Activated CD4-positive, alpha-beta memory T cell treated with anti-CD3 and anti-CD28 coated beads for 36 hours (primary cell): ENCODE measurements at places on chromosomes 4 and X. TPM values are rescaled to one million over a fixed set of nuclear protein-coding genes. Genes with fewer than 3 reads are reported as not detected.

The MOB1B gene
- total RNA-seq, result 18.6 TPM

GRCh38 chrX:38142610-38143009, 78.1 kb downstream of the SRPX start:
- no peak for DNase-seq

The PROM1 gene
- total RNA-seq, result not detected

GRCh38 chrX:38561126-38561868, at the start of gene TSPAN7:
Gene TSPAN7, plus strand, starts transcription at chrX:38561542. Its CDS starts 5 bp downstream, at chrX:38561547.
- DNase-seq, result peak; percentile 84

- no peak for DNase-seq
Observed at GRCh38 chr4:68907245-68907644, 44.4 kb downstream of the UGT2A3 start.

The F9 gene
- not detected for total RNA-seq

DNA sequence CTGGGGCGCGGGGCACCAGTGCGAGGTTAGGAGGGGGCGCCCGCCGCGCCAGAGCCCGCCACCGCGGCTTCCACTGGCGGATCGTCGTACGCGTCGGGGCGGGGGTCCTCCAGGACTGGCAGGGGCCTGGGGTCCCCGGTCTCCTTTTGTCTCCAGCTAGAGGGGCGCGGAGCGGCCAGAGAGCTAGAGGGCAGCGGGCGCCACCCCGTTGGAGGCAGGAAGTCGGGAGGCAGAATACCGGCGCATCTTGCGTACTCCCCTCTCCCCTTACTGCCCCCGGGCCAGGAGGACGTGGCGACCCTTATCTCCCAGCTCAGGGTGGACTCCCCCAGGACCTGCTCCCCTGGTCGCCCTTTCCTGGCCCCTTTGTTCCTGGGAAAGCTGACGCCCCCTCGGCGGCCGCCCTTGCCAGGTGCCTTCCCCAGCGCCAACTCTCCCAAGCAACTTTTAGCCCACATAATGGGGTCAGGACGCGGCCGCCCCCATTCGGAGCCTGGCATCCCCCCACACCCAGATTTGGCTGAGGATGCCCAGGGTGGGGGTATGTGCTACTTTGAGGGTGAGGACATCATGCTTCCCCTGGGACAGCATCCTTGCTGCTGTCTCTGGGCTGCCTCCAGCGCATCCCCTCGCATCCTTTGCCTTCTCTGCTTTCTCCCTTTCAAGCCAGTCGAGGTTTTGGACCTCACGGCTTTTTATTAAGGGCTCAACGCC, 933 bp downstream of the CNKSR2 start:
- DNase-seq, result peak; percentile 8

The XAGE1A gene
- total RNA-seq, result not detected

DNA sequence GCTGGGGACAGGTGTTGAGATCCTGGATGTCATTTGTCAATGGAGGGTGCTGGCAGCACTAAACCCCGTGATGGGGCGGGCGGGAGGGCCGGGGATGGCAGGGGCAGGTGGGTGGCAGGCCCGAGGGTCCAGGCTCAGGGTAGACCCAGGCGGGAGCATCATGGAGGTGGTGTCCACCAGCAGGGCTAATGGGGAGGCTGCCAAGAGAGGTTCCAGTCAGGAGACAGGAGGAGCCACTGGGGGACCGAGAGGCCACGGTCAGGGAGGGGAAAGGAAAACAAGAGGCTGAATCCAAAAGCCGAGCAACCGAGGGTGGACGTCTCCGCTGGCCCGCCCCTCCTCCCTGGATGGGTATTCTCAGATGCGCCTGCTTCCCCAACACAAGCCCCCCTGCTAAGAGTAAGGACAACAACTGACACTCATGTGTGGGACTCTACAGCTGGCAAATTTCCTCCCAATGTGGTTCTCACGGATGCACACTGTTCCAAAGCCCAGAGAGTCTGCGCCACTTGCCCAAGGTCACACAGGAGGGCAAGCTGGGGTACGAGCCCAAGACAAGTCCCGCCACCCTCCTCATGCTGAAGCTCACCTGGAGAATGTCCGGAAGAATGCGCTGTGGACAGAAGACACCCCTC, 132.0 kb downstream of the CPZ start:
- peak; percentile 4 for DNase-seq

GRCh38 chr4:106502106-106502699, 133.6 kb upstream of the GIMD1 start:
- DNase-seq, result peak; percentile 57

DNA sequence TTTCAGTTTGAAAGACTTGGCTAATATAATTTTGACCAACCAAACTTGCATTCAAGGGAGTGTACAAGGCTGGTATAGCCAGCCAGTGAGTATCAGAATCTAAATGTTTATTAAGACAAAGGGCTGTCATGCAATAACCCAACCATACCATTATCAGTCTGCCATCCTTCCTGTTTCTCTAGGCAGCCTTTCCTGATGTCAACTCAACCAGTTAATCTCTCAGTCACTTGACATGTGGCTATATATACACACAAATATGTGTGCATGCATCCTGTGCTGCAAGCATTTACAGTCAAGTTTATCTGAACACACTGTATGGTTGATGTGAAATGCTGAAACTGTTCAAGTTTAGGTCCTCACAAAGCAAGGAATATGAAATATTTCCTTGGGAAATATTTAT, 17.2 kb downstream of the BTK start:
- no peak for DNase-seq

- DNase-seq, result no peak
Observed at GRCh38 chrX:54093159-54093558, 48.9 kb upstream of the PHF8 start.

The SPIN2B gene
- total RNA-seq, result 5.1 TPM

The TRPC5OS gene
- not detected for total RNA-seq

GRCh38 chrX:9824554-9824953, 38.3 kb downstream of the SHROOM2 start:
- no peak for DNase-seq

- DNase-seq, result no peak
Observed at GRCh38 chr4:150224896-150225591, 146.8 kb downstream of the DCLK2 start.

DNA sequence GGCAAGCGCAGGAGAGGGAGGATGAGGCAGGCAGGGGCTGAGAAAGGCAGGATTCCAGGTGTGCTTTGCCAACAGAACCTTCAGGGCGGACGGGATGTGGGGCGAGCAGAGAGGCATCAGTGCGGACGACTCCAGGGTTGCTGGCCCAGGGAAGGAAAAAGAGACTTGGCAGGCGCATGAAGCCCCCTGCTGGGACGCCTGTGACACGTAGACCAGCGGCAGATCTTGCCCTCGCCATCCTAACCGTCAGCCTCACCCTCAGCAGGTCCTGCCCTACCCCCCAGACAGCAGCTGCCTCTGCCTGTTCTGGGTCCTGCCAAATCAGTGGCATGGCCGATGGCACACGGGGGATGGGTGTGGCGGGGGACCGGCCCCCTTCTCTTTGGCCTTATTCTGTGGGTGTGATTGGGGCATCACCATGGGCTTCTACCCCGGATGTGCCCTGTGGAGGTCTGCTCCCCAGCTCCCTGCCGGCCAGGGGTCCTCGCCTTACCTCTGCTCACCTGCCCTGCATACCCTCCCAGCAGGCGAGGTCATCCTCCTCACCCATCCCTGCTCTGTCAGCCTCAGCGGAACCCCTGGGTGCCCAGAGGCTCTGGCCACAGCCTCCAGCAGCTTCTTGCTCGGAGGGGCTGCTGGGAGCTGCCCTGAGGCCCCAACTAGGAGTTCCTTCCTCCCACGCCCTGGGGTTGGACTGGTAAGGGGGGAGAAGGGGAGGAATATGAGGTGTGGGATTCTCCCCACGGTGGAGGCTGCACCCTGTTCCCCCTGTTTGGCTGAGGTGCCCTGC, 2.9 kb upstream of the SH3BP2 start:
- no peak for DNase-seq

GRCh38 chr4:140769209-140769608, 13.0 kb upstream of the TBC1D9 start:
- DNase-seq, result no peak

DNA sequence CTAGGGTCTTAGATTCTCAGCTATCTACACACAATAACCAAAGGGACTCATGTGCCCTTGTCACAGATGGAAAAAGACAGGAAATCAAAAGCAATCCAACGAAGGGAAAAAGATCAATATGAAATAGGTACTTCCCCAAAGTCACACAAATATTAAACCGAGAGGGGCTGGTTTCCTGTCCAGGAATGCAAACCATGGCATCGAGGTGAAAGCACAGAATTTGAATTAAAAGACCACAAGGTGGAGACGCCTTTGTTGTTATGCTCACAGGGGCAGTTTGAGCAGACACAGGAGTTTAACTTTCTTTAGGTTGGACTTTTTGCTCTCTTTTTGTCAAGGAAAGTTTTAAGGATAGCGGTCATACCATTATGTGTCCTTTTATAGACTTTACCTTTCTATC, 14.3 kb downstream of the H2BW1 start:
- DNase-seq, result no peak

The OPHN1 gene
- total RNA-seq, result 0.46 TPM

DNA sequence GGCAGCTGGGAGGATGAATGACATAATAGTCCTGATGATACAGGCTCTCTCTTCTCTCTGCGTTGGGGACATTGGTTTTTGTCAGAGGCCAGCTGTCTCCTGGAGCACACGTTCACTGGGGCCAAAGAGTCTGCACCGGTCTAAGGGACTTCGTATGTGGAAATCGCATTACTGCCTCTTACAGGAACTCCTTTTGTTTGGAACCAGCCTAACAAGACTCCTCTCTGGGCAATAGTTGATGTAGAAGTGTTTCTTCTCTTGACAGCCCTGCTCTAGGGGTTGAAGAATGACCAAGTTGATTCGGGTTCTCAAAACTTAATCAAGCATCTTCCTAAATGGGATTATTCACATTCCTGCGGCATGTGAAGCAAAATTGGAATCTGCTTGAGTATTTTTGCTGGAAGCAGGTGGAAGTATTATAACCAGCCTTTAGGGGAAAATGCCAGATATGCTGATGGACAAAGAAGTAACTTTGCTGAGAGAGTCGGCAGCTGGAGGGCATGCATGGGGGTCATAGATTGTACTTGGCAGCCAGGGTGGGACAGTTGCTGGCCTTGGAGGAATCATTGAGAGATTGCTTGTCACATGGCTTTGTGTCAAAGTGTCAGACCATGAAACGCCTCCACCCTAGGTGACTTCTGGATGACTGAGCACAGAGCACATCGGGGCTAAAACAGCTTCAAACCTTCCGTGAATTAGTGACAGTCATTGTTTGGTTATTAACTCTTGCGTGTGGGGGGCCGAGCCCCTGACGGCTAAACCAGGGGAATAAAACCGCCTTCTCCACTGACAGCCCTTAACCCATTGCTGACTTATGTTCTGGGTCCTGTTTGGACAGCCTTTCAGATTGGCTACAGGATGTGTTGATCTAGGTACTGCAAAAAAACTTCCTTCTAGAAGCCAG, 34.4 kb upstream of the SLC34A2 start:
- DNase-seq, result no peak
